Central memory CD8-positive, alpha-beta T cell (primary cell): ENCODE measurements at places on chromosomes 4 and X.

DNA sequence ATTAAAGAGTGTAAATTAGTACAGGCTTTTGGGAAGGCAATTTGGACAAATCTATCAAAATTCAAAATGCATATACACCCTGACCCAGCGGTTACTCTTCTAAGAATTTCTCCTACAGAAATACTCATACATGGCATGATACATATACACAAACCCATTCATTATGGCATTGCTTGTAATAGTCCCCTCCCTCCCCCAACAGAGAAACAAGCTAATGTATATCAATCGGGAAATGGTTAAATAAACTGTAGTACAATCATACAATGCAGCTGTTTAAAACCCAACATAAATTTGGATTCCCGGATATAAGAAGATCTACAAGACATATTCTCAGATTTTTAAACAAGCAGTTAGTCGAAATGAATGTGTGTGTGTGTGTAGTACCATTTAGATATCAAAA is 808 bp downstream of the HUWE1 start:
- DNase-seq, result no peak

GRCh38 chrX:53003111-53003510 is 44.8 kb upstream of the FAM156A start:
- DNase-seq, result no peak

DNA sequence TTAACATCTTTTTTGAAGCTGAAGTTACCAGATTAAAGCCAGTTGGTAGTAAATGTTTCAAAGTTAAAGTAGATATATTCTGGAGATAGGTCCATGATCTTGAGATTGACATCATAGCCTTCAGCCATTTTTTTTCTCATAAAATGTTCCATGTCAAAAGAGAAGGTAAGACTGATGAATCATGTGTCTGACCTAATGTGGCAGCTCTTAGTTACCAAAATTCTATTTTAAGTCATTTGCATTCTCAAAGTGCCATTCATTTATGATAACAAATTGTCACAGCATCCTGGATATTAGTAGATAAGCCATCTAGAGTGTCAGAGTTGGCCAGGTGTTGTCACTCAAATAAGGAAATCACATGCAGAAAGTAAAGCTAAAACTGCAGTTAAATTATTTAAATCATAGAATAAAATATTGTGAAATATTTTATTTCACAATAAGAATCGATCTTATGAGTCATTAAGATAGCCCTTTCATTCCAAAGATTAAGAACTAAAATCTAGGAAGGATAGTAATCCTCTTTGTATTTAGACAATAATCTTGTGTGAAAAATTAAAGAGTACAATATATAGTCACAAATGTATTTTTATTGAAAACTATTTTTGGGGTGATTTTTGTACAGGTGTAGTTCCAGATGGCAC is 65.7 kb upstream of the ADAD1 start:
- DNase-seq, result no peak

DNA sequence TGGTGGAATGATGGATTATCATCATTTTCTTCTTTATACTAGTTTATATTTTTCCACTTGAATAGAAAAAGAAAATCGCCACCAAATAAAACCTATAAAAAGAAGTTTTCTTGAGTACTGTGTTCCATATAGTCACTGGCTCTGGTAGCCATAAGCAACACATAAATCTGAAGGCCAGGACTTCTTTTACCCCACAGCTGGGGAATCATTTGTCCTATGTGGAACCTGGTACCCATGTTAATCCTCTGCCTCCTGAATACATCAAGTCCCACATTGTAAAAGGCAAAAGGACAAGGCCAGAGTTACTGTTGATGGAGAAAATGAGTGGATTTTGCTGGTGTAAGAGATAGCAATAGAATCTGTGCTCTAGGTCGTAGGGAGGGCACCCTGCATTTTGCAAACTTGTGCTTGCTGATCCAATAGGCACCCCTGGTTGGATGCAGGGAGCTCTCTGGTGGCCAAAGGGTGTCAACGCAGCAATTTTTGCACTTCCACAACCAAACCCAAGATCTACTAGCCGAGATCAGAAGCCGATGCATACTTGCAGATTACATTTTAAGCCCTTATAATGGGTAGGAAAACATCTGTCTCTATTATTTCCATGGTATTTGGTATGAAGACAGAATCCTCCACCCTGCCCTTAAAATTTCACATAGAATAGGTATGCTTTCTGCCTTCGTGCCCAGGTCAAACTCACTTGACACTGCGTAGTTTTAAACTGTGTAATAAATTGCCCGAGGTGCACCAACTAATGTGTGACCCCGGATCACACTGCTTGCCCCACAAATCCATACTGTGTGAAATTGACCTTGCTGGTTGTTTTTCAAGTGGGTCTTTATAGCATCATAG is 146.2 kb upstream of the SCML1 start:
- no peak for DNase-seq

GRCh38 chrX:150370589-150371312 is 7.6 kb downstream of the MAMLD1 start:
- no peak for DNase-seq

DNA sequence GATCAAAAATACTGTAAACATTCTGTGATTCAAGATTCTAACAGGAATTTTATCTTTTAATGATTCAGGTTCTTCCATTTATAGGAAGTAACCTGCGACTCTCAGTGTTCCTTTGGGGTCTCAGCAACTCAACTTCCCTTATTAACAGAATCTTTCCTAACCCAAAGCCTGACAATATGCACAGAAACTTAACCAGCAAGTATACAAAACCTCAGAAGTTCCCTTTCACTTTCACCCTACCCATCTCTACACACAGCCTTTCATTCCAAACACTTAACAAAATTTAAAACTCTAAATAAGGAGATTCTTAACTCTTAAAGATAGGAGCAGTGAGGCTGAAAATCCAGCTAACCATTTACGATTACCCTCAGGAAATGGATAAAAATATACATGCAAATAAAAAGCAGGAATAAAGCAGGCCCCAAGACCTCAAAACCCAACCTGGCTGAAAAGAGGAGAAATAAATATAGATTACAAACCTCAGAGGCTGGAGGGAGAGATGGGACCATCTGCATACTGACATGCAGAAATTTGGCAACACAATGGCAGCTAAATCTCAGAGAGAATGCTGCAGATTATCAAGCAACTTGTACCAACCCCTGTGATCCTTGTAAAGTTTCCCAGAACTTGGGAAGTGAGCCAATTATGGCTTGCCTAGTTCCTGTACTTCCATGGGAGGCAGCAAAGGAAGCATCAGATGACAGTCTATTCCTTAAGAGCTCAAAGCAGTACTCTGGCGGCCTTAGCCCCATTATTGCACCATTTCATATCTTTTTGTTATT is 101.0 kb downstream of the ATP11C start:
- no peak for DNase-seq
